ENCODE measurements at places on chromosomes 12 and 14. TPM values are rescaled to one million over a fixed set of nuclear protein-coding genes. Genes with fewer than 3 reads are reported as not detected.

The PPM1A gene
- 38.0 TPM for total RNA-seq

The KLHDC1 gene
- total RNA-seq: 1.6 TPM

DNA sequence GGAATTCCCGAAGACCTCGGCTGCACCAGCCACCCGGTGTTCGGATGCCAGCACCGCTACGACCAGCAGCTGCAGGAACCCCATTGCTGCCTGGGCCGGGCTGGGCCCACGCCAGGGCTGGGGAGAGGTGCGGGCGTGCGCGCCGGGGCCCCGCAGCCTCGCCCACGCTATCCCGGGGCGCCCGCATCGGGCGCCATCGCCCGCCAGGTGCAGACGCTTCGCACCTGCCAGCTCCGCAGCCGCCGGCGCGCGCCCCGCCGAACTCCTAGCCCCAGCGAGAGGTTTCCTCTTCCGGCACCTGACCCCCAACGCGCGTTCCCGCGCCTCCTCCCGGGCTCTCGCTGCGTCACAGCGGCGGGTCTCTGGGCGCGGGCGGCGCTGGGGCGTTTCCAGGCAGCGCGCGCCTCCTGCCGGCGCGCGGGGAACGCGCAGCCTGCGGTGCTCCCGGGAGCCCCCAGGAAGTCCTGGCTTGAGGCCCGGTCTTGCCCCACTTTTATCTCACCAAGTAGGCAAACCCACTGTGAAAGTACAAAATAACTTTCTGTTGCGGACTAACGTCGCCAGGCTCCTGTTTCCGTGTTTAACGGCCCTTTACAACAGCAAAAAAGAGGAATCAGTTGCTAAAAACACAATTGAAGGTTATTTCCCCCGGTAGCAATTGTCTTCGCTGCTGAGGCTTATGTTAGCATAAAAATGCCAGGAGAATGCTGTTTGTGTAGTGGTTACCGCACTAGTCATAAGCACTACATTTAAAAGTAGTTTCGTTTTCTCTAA is at the start of gene TM7SF3:
TSS of gene TM7SF3 (minus strand) at position 300 of the 774 bp plus-strand sequence. CDS start at position 84, 216 bp downstream.
- DNase-seq: peak; percentile 95

GRCh38 chr14:57512220-57512619 is 18.6 kb upstream of the CCDC198 start:
- DNase-seq: no peak

DNA sequence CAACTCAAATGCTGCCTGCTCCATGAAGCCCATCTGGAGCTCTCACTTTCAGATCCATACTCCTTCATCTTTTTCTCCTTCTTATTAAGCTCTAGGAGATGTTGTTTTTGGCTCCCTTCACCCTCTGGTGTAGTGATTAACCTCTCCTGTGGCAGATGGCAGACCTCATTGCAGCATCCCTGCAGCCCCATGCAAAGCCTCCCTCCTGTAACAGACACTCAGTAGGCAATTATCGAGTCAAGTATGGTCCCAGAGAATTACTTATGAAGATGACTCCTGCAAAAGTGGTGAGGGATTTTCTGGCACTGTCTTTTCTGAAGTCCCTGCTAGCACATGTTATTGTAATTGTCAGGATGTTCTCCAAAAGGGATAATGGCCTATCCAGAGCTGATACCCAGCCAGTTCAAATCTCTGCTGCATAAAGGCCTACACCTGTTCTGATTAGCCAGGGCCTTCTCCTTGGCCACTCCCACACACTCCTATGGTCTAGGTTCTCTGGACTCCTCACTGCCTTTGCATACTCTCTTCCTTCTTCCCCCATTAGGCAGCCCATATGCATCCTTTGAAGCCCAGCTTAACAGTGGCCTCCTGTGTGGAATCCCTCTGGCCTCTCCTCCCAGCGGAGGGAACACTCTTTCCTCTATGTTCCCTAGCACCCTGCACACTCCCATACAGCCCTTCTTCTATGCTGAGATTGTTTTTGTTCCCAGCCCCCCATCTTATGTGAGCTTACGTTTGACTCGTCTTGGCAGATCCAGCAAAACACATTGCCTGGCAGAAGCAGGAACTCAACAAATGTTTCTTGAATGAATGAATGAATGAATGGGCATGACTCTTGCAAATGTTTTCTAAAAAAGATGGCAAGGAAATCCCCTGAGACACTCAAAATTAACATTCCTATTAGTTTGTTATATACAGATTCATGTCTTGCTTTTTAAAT is 43.9 kb upstream of the MDM1 start:
- no peak for DNase-seq

DNA sequence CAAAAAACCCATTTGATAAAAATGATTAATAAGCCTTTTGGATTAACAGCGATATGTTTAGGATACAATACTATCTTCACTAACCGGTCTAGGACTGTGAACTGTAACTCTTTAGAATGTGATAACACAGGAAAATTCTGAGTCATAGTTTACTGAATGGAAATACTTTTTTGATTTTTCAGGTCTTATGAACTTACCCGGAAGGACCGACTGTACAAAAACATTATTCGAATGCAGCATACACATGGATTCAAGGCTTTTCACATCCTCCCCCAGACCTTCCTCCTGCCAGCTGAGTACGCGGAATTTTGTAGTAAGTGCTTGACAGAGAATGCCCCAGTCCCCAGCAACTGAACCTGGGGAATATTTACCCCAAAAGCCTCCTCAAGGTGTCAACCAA is 29.0 kb downstream of the TTLL5 start:
- DNase-seq: no peak

GRCh38 chr14:76394569-76394968 is 18.6 kb downstream of the ESRRB start:
- DNase-seq: no peak

DNA sequence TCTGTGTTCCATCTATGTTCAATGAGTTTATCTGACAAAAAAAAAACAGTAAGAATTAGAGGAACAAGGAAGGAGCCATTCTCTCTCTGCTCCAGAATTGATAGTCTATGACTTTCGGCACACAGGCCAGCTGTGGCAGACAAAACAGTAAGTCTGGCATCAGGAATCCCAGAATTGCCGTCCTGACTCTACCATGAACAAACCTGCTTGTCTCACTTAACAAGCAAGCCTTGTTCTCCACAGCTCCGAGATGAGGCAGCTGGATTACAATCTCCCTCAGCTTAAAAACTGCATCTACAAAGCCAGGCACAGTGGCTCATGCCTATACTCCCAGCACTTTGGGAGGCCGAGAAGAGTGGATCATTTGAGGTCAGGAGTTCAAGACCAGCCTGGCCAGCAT is 153.6 kb upstream of the TMCC3 start:
- DNase-seq: no peak
